ENCODE measurements at places on chromosomes 12 and 14. TPM values are rescaled to one million over a fixed set of nuclear protein-coding genes. Genes with fewer than 3 reads are reported as not detected.

TSPAN8 gene
- 0.76 TPM for polyA plus RNA-seq

GRCh38 chr12:53190108-53190729 is 9.5 kb upstream of the CSAD start:
- peak; percentile 49 for DNase-seq

GRCh38 chr12:20624718-20625117 is 70.4 kb upstream of the SLCO1C1 start:
- peak; percentile 58 for DNase-seq

C12orf56 gene
- polyA plus RNA-seq: 0.19 TPM

TSPAN11 gene
- polyA plus RNA-seq: 3.7 TPM

CACNA2D4 gene
- polyA plus RNA-seq: 0.58 TPM

- DNase-seq: no peak
These were observed 76.3 kb downstream of the PDE3A start for GRCh38 chr12:20444595-20445170.

DNA sequence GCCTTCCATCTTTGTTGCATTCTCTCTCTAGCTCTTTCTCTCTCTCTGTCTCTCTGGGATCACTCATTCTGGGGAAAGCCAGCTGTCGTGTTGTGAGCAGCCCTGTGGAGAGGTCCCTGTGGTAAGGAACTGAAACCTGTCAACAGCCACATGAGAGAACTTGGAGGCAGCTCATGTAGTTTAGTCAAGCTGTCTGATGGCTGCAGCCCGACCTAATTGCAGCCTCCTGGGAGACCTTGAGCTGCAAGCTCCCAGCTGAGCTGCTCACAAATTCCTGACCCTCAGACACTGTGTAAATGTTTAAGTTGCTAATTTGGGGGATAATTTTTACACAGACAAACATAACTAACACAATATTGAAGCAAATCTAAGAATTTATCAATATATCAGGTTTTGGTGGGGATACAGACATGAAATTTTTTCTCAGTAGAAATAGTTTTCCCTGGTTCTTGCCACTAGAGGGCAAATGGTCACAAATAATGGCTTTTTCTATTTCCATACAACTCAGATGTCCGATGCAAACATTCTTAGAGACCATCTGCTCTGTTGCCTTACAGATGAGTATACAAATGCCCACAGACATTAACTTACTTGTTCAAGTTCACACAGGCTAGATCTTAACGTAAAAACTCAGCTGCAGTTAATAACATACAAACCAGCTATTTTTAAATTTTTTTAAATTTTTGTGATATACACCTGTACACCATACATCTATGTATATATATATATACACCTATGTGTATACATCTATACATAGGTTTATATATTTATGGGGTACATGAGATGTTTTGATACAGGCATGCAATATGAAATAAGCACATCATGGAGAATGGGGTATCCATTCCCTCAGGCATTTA is 15.5 kb upstream of the KRR1 start:
- peak; percentile 70 for DNase-seq

DNA sequence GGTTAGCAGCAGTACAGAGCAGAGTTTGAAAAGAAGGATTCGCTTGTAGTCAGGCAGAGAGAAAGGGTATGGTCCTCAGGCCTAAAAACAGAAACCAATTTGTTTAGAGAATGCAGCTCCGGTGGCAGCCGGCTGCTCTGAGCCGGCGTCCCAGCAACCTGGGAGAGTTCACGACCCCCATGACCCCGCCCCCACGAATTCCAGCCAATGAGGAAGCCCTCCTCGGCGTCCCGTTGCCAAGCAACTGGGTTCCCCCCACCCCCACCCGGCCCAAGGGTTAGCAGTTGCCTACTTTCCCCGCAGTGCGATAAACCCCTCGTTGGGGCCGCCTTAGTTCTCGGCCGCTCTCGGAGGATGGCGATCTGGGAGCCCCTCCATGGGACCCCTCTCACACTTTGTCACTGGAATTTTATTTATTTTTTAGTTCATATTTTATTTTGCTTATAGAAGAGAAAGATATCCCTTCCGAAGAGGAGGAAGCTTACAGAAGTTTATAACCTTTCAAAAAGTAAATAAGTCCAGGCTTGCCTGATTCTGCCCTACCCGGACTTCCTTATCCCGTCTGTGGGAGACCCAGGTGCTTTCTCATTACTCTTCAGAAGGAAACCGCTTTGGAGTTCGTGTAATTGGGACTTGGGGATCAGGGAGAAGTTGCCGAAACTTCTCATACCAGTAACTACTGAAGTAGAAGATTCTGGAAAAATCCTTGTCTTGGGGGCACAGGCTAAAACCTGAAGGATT is at the start of gene CCDC60:
CCDC60 (plus strand) TSS at position 300 of the 741 bp plus-strand sequence. CDS start 448 bp downstream, outside the sequence.
- DNase-seq: no peak

GRCh38 chr14:101352567-101352966 is 208.7 kb upstream of the DIO3 start:
- DNase-seq: no peak

RASAL1 gene
- not detected for polyA plus RNA-seq

LTBR gene
- 82.2 TPM for polyA plus RNA-seq

DNA sequence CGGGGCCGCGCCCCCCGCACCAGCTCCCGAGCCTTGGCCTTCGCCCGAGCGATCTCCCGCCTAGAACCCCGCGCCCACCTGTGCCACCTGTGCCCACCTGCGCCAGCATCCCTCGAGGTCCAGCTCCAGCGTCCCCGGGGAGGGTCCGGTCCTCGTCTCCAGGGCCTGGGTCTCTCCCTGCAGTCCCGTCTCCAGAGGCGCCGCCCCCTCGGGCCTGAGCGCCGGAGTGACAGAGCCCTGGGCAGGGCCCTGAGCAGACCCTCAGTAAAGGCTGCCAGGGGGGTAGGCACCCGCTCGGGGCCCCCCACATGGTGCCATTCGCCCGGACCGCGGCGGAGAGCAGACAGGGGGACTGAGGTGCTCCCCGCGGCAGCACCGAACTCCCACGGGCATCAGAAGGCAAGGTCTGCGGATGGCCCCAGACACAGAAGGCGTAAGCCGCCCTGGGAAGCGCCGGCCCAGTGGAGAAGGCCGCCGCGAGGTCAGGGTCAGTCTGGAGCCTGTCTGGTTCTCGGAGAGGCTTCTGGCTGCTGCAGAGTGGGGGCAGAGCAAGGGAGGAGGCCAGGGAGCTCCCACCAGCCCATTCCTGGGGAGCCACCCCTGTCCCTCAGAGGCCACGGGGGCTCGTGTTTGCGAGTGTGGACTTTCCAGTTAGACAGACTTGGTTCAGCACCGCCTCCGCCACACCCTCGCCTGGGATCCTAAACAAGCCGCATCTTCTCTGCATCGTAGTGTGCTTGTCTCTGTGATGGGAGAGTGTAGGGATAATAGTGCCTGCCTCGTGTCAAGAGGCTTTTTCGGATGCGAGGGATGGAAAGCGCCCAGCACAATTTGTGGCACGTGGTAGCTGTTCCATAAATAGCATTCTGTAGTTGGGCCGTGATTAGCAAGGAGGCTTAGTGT is 1.1 kb upstream of the PPP1R13B start:
- no peak for DNase-seq

- DNase-seq: no peak
These were observed 2.1 kb downstream of the KCNC2 start for GRCh38 chr12:75207338-75208083.

MYF5 gene
- polyA plus RNA-seq: not detected

PPP1R36 gene
- polyA plus RNA-seq: not detected

C12orf54 gene
- not detected for polyA plus RNA-seq

DNA sequence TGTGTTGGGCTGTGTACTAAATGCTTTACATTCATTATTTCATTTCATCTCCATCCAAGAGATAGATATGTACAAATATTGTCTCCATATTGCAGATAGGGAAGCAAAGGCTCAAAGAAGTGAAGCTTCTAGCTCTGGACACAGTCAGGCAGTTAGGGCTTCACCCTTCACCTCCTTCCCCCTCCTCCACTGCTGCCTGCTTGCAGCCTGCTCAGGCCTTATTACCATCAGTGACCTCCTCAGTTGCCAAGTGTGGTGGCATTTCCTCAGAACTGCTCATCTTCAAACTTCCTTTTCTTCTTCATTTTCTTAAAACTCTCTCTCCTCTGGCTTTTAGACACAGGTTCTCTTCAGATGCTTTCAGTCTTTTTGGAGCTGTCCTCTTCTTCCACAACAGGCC is 4.7 kb upstream of the GPATCH2L start:
- DNase-seq: no peak

DNA sequence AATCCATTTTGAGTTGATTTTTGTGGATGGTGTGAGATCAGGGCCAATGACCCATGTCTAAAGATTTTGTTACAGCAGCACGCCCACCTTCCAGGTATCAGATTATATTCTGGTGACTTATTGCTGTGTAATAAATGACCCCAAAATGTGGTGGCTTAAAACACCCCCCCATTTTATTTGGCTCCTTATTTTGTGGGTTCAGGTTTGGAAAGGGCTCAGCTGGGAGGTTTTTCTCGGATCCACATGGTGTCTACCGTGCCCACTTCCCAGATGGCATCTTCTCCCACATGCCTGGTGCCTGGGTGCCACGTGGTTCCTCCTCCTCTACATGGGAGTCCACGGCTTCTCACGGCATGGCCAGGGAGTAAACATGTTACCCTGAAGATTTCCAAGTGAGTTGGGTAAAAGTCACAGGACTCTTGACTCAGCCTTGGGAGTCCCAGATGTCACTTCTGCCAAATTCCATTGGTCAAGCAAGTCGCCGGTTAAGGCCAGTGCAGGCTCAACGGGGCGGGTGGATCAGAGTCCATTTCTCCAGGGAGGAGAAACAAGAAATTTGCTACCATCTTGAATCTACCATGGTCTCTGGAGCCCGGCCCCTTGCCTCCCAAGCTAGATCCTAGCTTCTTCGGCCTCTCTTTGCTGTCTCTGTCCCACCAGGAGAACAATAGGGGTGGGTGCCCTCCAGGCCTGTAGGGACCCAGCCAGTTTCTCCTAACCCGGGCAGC is 214.3 kb downstream of the KIF26A start:
- no peak for DNase-seq

GYS2 gene
- polyA plus RNA-seq: 0.03 TPM

PARPBP gene
- 4.2 TPM for polyA plus RNA-seq

AKAP3 gene
- 0.18 TPM for polyA plus RNA-seq

MYH7 gene
- not detected for polyA plus RNA-seq

- DNase-seq: no peak
These were observed 220.1 kb downstream of the GLT1D1 start for GRCh38 chr12:129073157-129073915.

- no peak for DNase-seq
These were observed 25.7 kb downstream of the KCTD10 start for GRCh38 chr12:109451400-109451799.

RERG gene
- polyA plus RNA-seq: not detected

GRCh38 chr14:30387871-30388270 is 171.1 kb upstream of the G2E3 start:
- DNase-seq: no peak

FGD4 gene
- polyA plus RNA-seq: 5.7 TPM

MMP14 gene
- polyA plus RNA-seq: 501 TPM

KRAS gene
- 7.3 TPM for polyA plus RNA-seq

DNA sequence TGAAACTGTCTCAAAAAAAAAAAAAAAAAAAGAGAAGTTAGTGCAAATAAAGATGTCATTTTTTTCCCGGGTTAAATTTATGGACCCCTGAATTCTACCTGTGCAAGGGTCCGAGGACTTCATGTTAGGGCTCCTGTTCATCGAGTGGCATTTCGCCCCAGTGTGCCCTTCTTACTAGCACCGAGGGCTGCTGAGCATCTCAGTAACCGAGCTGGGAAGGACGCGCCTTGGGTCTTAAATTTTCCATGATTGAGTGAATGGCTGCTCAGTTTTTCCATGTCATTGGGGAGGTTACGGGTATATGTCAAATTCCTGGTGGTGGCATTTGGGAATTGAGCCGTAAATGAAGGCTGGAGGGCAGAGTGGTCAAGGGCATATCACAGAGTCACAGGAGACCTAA is 34.9 kb upstream of the MAP1LC3B2 start:
- DNase-seq: no peak

- no peak for DNase-seq
These were observed 384.2 kb upstream of the NOVA1 start for GRCh38 chr14:26982071-26982470.

- no peak for DNase-seq
These were observed 59.5 kb upstream of the RNU6-7 start for GRCh38 chr14:32142341-32142740.

KRT79 gene
- polyA plus RNA-seq: not detected

DNA sequence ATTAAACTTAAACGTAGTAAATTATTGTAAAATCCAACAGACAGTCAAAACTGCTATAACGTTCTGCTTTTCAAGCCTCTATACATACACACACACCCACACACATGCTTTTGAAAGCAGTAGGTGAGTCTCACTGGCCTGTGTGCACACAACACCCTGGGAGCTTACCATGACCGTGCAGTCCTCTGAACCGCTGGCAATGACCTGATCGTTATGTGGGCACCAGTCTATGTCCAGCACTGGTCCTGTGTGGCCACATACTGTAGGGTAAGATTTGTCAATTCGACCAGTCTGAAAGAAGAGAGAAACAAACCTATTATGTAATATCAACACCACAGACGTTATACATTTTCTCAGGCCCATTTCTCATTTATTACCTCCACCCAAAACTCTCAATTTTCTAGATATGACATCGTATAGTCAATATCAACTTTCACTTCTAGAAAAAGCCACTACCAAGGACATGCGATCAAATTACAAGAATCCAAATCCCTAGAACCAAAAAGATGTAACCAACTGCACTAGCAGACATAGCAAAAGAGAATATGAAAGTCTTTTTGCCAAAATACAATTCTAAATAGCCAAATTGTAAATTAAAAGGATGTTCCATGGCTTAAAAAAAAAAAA is 44.5 kb upstream of the SELPLG start:
- no peak for DNase-seq

DNA sequence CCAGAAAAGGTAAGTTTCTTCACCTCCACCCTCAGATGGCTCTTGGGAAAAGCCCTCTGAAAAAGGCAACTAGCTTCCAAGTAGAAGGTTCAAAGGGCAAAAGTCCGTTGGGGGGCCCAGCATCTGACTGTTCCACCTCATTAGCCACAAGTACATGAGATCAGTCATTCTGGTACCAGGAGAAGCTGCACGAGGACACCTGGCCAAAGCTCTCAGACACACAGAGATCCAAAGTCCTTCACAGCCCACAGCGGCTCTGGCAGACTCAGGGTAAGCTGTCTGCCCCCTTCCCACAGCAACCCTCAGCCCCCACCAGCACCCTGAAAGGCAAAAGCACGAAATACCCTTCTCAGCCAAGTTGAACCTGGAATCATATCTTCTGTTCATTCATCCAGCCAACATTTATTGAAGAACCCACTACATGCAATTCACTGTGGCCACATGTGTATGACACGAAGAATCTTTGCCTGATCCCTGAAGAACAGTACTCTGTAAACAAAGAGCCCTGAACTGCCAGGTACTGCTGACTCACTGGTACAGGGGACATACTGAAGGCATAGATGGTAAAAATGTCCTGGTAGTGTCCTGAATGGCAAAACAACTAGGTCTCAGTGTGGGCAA is 19.0 kb downstream of the SLC7A7 start:
- no peak for DNase-seq

DNA sequence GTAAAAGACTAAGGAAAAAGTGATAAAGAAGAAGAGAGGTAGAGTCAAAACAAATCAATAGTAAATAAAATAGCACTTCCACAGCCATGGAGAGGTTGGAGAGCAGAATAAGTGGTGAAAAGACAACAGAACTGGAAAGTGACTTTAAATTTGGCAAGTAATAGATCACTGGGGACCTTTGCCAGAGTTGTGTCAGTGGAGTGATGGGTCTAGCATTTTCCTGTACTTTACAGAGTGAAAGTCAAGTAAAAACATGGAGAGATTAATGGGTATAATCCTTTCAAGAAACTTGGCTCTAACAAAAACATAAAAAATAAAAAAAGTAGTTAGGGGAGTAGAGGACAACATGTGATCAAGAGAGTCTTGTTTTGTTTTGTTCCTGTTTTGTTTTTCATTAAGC is 502.2 kb upstream of the RPL10L start:
- no peak for DNase-seq

- DNase-seq: no peak
These were observed 87.8 kb upstream of the LHX5 start for GRCh38 chr12:113559466-113559865.

- DNase-seq: no peak
These were observed 98.2 kb downstream of the BTG1 start for GRCh38 chr12:92047393-92047826.

Data from endothelial cell of umbilical vein (primary cell).